A549 treated with AZD2906 at 1 μM for 4 hours (cell line): ENCODE measurements at places on chromosomes 4 and X. TPM values are rescaled to one million over a fixed set of nuclear protein-coding genes. Genes with fewer than 3 reads are reported as not detected.

ITGB1BP2 gene
- total RNA-seq = 0.29 to 0.78 TPM (median 0.64 TPM) in 5 replicates

FOXR2 gene
- not detected in 5 replicates for total RNA-seq

SPACA5 gene
- not detected in 5 replicates for total RNA-seq

PDE6B gene
- total RNA-seq = not detected in 5 replicates

MAGEA4 gene
- not detected in 5 replicates for total RNA-seq

ZNF711 gene
- total RNA-seq = 0.60 to 0.90 TPM (median 0.81 TPM) in 5 replicates

OFD1 gene
- total RNA-seq = 10.9 to 13.1 TPM (median 11.5 TPM) in 5 replicates
